ENCODE measurements at places on chromosomes 11 and 22. TPM values are rescaled to one million over a fixed set of nuclear protein-coding genes. Genes with fewer than 3 reads are reported as not detected.

Gene PKDREJ
- not detected for total RNA-seq

Gene PRDM10
- total RNA-seq, result 6.5 TPM

Gene DRICH1
- total RNA-seq, result not detected

Gene TCIRG1
- total RNA-seq, result 74.5 TPM

Gene YDJC
- total RNA-seq, result 107 TPM

Gene LRRN4CL
- 0.28 TPM for total RNA-seq

Gene CRYBB2
- not detected for total RNA-seq

Gene NEFH
- total RNA-seq, result 3.6 TPM

Gene CARNS1
- not detected for total RNA-seq

Gene USH1C
- not detected for total RNA-seq

Measured in airway epithelial cell (primary cell).